ENCODE measurements at places on chromosomes 5 and 9. TPM values are rescaled to one million over a fixed set of nuclear protein-coding genes. Genes with fewer than 3 reads are reported as not detected.

- DNase-seq: no peak
Measured at GRCh38 chr9:3434594-3434993, 91.2 kb downstream of the RFX3 start.

DNA sequence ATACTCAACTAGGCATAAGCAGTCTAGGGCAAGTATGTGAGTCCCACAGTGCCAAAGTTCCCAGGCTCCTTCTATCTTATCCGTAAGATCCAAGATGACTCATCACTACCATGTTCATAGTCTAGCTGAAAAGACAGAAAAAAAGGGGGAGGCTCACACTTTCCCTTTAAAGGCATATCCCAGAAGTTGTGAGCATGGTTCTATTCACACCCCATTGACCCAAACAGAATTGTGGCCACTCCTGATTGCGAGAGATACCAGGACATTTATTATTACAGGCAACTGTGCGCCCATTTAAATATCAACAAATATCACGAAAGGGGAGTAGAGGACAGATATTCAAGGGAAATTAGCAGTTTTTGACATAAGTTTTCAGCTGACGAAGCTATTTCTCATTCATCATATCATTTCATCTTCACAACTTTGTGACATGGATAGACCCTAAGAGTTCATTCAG, 8.1 kb upstream of the PFDN1 start:
- peak; percentile 89 for DNase-seq

DNA sequence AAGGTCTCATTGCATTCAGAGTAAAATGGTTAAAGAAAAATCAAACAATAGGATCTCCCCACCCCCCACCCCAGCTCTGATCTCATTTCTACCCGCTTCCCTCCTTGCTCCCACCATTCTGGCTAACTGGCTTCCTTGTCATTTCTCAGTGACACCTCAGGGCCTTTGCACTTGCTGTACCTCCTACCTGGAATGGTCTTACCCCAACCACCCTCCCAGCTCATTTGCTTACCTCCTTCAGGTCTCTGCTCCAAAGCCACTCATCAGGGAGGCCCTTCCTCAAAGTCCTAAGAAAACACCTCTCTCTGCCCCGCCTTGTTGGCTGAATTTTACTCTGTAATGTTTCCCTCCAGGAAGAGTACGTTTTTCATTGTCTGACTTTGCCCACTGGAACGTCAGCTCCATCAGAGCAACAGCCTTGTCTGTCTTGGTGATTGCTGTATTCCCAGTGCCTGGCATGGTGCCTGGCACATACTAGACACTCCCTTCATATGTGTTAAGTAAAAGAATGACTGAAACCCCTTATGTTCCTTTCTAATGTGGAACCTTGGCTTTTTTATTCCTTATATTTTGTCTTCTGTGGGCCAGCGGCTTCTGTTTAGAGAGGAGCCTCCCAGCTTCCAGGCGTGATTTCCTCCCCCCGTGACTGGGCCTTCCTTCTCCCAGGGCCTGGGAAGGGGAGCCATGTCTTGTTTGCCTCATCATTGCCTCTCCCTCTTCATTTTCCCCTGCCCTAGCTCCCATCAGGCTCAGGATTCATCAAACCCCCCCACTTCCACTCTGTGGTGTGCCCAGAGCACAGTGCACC, 26.9 kb downstream of the NEURL1B start:
- no peak for DNase-seq

DNA sequence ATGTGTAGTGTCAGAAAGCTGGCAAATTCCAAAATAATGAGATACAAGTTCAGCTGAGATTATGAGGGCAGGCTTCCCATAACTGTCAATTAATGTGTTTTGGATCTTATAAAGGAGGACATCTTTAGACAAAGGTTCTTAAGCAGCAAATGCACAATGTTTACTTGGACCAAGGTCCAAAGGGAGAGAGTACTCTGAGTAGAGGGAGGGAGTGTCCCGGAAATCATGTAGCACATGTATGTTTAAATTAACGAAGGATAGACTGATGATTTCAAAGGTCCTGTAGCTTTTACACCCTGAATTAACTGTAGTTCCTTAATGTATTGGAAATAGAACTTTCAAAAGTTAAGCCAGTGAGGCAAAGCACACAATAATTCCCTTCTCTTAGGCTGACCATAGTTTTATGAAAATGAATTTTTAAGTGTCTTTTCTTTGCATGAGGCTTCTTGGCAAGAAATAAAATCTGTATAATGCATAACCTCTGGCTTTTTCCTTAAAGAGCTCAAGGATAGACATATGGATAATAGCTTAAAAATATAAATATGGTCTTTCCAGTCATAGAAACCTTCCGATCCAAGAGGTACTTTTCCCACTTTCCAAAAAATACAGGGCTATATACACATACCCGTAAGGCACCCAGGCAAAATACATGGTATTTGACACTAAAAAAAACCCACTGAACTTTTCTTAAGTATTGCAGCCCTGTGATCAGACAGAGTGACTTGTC, 93.0 kb downstream of the PCSK5 start:
- no peak for DNase-seq

- DNase-seq: no peak
Measured at GRCh38 chr9:109411798-109412352, 86.2 kb downstream of the PTPN3 start.

- no peak for DNase-seq
Measured at GRCh38 chr9:126523611-126524111, 90.1 kb upstream of the LMX1B start.

The MVB12B gene
- total RNA-seq: 1.1 TPM
